Jurkat, Clone E6-1 (cell line): ENCODE measurements at places on chromosomes 2 and 18.

DNA sequence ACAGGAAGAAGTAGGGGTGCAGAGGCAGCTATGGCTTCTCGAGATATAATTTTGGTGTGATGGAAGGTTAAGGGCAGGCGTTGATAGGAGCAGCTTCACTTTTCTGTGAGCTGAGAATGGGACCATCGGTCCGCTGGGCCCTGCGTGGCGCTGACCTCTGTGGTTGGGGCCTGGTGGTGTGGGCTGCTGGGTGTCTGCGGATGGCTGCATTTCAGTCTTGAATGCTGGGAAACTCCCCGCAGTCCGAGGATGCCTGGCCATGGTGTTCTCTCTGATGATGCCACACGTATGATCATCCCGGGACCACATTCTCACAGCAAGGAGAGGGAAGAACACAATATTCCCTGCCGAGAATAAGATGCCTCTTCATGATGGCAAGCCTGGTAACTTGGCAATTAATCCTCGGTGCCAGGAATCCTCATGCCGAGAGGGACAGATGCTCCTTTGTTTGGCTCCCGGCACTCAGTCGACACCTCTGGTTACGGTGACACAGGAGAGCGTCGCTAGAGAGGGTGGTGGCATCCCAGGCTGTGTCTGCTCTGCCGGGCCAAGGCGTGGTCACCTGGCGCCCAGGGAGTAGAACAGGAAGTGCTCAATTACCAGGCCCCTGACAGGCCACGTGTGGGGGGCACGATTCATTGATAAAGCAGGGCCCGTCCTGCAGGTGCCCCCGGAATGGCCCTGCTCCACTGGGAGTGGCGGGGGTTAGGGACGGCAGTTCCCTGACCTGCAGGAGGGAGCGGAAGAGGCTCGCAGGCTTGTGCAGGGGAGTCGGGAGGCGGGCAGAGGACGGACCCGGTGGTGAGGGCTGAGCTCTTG is 119.4 kb upstream of the CTDP1 start:
- DNase-seq: no peak

DNA sequence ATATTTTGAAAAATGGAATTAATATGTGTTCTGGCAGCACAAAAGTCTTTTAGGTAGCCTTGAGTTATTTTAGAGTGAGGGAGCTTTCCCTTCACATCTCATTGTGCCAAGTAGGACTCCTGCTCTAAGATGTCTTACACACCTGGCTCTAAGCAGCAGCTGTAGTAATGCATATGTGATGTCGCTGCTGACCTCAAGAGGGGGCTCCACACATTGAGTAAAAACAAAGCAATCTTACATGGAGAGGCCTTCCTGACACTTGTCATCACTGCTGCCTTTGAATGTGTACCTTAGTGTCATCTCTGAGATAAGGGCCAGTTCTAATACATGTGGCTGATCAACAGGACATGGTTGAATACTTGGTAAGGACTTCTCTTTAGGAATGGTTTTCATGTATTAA is 75.8 kb downstream of the ACTR3 start:
- DNase-seq: peak; percentile 57

GRCh38 chr2:134911400-134911785 is 7.2 kb upstream of the CCNT2 start:
- no peak for DNase-seq

GRCh38 chr2:174777347-174778084 is 13.2 kb upstream of the CHRNA1 start:
- no peak for DNase-seq

GRCh38 chr2:31660165-31660564 is 79.4 kb upstream of the SRD5A2 start:
- no peak for DNase-seq

- DNase-seq: no peak
Measured at GRCh38 chr2:171794918-171795317, 99.1 kb downstream of the SLC25A12 start.

DNA sequence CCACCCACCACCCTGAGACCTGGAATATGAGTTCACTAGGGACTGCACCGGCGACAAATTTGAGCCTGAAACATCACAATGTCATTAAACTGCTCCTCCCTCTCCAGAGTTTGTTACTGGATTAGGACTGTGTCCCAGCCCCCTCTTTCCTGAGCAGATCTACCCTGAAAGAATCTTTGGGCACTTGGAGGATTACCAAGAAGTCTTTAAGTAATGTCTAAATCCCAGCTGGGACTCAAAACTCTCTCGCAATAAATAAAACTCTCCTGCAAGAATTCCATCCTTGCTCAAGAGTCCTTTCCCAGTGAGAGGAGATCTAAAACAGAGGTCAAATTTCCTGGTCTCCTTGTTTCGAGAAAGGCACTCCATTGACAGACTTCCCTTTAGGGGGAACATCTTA is 20.9 kb downstream of the GKN2 start:
- no peak for DNase-seq

GRCh38 chr2:154700136-154700535 is 1.6 kb downstream of the KCNJ3 start:
- no peak for DNase-seq

DNA sequence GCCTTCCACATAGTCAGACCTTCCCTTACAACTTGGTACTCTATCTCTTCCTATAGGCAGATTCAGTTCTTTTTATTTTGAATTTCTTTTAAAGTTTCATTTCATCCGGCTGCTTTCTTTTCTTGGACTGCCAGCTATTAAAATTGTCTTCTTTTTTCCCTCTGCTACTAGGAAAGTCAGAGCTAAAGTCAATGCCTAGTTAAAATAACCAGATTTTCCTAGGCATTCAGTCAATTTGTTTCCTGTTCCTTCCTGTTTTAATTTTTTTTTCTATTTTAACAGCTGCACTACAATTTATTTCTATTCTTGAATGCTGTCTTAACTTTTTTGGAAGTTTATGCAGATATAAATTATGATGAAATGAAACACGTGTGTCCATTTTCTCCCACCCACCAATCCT is 84.8 kb downstream of the EVA1A start:
- DNase-seq: no peak

DNA sequence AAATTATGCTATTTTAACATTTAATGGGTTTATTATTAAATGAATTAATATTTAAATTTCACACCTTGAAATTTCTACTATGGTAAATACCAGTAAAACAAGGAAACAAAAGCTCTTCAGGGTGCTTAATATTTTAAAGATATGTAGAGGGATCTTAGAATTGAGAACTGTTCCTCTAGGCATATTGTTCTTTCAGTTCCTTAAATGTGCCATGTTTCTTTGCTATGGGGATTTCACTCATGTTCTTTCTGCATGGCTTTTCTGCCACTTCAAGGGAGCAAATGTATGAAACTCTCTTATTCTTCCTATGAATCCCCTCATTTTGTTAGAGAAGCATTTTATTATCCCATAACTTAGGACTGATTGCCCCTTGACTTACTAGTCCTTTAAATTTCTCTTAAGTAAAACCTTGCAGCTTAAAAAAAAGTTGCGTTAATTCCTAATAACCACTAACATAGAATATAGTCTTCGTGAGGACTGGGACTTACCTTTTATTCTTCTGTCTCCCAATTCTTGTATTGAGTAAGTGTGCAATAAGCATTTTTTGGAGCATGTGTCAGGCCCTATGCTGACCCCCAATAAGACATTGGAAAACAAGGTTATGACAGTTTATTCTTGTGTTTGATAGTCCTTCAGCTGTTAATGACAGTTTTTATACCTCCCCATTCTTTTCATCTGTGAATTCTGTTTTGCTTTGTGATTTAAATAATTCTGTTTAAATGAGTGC is 95.7 kb downstream of the BIRC6 start:
- DNase-seq: no peak

GRCh38 chr2:109726379-109727270 is 67.5 kb upstream of the RGPD5 start:
- no peak for DNase-seq

- DNase-seq: no peak
Measured at GRCh38 chr18:3455090-3455635, 5.2 kb downstream of the TGIF1 start.

DNA sequence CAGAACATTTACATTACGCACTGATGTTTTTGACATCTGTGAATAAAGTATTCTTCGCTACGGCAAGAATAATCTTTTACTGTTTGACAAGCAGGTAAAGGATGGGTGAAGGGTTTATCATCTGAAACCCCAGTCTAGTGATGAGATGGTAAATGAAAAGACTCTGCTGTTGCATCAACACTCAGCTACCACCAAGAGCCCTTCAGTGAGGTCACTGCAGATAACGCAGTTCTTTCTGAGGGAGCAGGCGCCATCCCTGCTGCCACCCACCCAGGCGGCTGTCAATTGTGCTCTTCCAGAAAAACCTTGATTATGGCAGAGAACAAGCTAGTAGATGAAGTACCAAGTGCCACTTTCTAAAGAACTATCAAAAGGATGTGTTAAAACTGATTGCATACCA is 58.7 kb downstream of the ABCG8 start:
- no peak for DNase-seq

GRCh38 chr2:201786471-201786870 is 5.7 kb upstream of the ALS2 start:
- no peak for DNase-seq

- no peak for DNase-seq
Measured at GRCh38 chr18:51151185-51151567, 46.3 kb downstream of the MEX3C start.

DNA sequence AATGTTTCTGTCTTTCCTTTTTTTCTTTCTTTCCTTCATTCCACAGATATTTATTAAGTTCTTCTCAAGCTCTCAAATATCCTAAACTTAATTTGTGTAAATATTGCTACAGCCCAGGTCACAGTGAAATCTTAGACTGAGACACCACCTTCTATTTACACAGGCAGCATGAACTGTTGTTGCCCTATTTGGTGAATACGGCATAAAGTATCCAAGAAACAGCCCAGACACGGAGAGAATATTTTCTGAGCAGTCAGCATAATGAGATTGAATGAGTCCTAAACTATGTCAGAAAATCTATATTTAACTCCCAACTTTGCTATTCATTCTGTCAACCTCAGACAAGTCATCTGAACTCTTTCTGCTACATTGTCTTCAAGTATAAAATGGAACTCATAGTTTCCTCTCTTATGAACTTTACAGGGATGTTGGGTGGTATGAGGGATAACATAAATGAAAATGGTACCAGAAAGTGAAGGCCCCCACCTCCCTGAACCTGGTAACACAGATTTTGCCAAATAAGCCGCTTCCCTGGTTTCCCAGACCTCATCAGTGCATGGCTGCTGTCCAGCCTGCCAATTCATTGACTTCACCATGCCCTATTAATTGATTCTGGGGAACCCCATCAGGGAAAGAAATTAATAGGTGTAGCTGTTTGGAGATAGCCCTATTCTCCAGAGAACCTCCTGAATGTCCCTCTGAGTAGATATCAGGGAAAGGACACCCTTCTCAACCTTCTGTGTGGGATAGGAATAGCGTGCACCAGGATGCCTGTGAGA is 235.9 kb downstream of the SETBP1 start:
- DNase-seq: no peak

DNA sequence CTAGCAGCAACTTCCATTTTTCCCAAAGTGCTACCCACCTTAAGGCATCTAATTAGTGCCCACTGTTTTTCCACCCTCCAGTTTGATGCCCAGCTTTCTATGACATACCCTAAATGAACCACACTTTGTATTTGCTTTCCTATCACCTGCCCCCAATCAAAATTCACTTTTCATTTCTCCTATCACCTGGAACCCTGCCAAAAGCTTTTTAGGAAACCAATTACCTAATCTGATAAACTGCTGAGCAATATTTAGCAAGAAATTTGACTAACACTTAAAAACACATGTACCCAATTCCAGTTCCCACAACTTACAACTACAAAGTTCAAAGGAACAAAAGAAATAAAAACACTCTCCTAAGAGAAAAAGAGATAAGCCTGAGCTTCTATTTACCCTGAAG is 71.7 kb downstream of the IKZF2 start:
- no peak for DNase-seq
